Putamen (tissue), 1 donor: ENCODE measurements at places on chromosomes 5 and 9.

DNA sequence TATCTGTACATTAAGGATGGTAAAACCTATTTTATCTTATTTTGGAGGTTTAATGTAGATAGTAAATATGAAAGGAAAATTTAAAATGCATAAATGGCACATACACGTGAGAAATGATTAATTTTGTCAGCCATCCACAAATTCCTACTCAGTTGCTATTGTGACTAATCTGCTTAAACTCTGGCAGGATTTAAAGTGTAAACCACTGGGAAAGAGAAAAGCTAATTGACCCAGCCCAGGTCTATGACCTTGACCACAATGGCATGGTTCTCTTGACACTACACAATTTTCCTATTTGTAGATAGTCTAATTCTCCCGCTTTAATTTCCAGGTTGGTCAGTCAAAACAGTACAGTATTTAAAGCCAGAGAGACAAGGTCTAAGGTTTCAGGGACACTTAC is 459.0 kb upstream of the KLF4 start:
- no peak for DNase-seq

DNA sequence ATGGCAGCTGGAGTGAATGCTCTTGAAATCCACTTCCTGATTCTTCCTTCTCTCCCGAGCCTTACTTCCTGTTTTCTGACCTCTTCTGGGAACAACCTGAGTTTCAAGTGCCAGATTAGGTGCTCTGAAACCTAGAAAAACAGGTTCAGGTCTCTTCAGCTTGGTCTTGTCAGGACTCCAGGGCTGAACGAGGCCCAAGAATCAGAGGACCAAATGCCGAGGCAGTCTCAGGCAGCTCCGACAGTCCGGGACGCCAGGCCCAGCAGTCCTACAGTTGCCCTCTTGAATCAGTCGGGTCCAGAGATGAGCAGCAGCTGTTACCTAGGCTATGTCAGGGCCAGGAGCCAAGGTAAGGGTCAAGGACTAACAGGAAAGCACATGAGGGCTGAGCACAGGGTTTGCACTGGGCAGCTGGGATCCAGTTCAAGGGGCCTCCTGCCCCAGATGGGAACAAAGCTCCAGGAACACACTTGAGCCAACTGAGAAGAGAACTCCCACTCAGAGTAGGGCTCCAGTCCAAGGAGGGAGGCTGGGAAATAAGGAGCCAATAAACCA is 38.3 kb upstream of the ADRA1B start:
- DNase-seq: peak; percentile 30

DNA sequence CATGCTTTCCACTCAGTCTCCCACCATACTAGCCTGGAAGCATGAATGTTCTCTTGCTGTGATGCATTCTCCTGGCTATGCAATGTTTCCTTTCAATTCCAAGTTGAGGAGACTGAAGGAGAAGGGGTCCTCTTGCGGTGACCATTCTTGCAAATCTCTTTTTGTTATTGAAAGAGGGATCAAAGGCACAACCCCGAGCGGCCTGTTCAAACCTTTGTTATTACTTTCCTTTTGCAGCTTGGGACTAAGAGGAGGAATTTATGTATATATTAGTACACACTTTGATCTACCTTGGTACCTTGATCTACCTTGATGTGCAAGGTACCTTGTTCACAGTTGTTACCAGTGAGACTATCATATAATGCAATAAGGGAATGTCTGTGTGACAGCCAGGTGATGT is 147.3 kb downstream of the KCTD16 start:
- DNase-seq: no peak

GRCh38 chr9:129762985-129763926 is 10.4 kb upstream of the PTGES start:
- no peak for DNase-seq

- DNase-seq: no peak
Observed at GRCh38 chr5:157143127-157143971, 684 bp upstream of the MED7 start.

GRCh38 chr5:65984098-65984885 is 57.9 kb downstream of the ERBIN start:
- DNase-seq: no peak

DNA sequence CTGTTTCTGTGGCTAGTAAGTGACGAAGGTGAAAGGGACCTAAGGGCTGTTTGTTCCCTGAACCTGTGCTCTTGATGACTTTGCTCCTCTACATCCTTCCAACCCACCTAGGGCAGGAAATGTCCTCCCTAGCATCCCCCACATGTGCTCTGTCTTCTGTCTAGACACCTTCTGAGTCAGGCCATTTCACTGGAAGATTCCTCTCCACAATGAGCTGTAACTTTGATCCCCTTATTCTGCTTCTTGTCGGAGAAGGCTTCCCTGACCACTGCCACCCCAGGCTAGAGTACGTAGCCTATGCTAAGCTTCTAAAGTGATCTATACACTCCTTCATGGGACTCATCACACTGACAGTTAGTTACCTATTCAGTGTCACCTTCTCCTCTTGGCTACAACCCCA is 21.7 kb downstream of the SPAAR start:
- no peak for DNase-seq

GRCh38 chr5:110880413-110880812 is 141.6 kb downstream of the SLC25A46 start:
- no peak for DNase-seq

DNA sequence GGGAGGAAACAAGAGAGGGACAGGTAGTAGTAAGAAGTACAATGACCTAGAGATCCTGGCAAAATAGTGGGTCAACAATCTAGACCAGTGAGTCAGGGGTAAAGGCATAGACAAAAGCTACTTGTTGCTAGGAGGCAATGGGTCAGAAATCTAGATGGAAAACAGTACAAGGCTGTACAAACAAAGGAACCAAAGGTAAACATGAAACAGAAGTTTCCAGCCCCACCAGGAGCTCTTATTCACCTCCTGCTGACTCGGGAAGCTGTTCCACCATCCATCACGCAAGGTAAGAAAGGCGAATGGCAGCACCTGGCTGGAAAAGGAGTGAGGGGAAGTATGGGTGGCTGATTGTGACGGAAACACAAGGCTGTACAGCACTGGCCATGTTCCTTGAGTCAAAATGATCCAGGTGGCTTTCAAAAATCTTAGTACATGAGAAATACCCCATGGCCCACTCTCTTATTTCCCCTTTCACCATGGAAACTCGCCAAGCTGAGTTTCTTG is 70.5 kb upstream of the RAI14 start:
- no peak for DNase-seq

DNA sequence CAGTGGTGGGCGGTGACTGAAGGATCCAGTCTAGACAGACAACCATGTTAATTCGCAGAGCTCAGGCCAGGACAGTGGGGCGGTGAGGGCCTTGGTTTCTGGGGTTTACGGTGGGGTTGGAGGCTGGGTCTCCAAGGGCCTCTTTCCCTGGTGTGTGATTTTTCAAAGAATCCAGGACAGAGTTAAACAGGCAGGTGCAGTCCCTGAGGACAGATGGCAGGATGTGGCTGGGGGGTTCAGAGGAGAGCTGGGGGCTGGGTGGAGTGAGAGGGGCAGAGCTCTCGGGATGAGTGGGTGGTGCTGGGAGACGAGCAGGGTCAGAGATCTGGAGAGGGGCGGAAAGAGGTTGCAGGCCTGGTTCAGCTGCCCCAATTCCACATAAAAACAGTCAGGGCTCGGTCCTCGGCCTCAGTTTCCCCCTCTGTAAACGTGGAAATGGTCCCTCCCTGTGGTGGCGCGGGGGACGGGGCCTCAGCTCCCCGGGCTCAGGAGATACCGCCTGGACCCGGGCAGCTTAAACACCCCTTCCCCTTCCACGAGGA is 145.9 kb downstream of the GAPVD1 start:
- DNase-seq: no peak

DNA sequence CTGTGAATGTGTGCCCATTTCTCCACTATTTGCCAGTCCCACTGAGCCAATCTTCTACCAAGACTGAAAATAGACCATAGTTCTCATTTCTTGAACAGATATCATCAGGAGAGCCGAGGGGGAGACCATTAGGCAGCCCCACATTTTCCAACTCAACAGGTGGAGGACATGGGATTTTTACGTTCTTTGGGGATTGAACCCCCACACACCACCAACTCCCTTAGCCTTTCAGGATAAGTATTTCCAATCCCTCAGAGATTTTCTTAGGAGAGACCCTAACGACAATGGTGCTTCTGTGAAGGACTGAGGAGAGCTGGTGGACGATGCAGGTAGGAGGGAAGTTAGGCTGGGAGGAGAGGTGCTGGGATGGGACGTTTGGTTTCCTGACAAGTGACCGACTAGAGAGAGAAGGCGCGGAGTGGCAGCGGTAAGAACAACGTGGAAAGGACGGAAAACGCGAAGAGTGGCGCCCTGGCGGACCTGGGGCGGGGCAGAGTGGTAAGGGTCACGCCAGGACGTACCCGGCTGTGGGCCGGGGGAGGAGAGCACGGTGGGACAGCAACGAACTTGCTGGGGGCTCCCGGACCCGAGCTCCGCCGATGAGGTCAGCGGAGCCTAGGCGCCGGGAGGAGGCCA is 681 bp upstream of the CHSY3 start:
- DNase-seq: no peak

DNA sequence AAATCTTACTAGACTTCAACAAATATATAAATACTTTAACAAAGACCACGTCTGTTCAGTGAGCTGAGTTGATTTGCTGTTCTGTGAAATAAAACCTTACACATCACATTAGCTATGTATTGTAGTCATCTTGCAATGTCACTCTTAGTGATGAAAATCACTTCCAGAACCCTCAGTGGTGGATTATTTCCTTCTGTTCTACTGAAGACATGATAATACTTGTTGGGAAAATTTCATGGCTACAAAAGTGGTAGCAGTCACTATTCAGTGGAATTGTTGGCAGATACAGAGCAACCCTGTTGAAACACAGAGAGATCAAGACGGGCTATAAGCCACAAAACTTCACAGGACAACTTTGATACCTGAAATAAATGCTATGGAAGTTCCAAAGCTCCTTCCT is 26.7 kb upstream of the FAM169A start:
- no peak for DNase-seq

DNA sequence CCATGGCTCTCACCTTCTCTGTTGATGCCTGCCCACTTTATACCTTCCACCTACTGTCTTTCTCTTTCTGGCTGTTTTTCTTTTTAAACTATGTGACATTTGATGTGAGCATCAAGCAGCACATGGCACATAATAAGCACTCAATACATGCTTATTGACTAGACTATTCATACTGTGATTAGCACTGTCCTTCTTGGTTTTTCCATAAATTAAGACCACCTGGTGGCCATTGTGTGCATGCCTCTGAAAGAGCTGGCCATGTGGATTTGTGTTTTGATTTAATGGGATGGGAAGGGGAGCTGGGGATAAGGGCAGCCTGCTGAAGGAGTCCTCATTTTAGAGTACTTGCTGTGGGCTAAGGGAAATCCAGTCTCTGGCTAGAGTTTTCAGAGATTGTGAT is 79.4 kb downstream of the ARHGEF28 start:
- no peak for DNase-seq

- DNase-seq: no peak
Observed at GRCh38 chr9:91500509-91501014, 76.9 kb upstream of the NFIL3 start.

DNA sequence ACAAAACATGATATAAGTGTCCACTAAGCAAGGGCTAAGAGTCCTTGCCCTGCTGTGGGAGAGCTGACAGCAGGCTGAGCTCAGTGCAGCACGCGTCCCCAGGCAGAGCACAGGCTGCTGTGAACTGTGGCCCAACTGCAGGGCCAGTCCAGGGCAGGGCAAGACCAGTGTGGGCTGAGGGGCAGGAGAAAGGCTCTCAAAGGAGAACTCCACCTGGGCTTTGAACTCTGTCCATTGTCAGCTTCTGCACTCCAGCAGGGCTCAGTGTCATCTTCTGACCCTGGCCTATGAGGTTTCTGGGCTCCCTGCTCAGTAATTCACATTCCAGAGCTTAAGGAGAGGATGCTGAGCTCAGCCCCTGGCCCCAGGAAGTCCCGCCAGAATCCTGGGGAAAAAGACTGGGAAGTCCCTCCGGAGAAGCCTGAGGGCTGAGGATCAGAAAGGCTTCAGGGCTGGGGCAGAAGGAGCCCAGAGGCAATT is 37.4 kb downstream of the LHFPL2 start:
- DNase-seq: no peak
